ENCODE measurements at places on chromosomes 11 and 22.

GRCh38 chr22:44409974-44410316, 88.1 kb downstream of the RTL6 start:
- no peak for DNase-seq

DNA sequence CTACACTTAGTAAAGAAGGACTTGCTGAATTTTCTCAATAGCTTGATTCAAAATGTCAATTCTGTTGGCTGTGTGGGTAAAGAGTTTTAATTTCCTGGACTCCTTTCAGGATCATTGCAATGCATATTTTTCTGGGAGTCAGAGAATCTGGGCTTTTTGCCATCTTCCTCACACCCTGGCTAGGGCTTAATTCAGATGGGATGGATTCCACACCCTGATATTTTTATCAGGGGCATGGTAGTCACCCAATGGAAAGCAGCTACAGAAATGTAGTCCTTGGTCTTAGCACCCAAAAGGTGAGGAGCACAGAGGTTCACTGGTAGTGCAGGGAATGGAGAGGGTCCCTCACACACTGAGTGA, 79.3 kb downstream of the SGSM3 start:
- no peak for DNase-seq

DNA sequence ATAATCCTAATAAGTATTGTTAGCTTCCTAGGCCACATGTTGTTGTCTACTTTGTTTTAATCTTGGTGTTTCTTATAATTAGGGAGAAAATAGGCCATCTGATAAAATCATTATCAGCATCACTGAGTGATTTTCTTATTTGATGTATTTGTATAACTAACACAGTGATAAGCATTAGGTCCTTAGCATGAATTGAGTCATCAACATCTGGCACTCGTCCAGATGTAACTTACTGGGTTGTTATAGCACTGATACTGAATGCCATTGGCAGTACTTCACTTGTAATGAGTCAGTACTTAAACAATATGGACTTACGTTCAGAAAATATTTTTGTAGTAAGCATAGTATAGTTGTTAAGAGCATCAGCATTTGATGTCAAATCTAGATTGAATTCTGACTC, 16.2 kb downstream of the API5 start:
- no peak for DNase-seq

DNA sequence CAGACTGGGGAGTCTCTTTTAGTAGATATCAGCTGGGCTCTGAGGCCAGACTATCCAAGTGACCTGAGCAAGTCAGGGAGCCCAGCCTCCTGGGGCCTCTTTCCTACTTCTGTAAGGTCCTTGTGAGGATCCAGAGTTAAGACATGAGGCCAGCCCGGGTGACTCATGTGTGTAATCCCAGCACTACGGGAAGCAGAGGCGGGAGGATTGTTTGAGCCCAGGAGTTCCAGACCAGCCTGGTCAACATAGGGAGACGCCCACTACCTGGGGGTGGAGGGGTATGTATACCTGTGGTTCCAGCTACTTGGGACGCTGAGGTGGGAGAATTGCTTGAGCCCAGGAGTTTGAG, 36.9 kb upstream of the POLA2 start:
- DNase-seq, result peak; percentile 84

DNA sequence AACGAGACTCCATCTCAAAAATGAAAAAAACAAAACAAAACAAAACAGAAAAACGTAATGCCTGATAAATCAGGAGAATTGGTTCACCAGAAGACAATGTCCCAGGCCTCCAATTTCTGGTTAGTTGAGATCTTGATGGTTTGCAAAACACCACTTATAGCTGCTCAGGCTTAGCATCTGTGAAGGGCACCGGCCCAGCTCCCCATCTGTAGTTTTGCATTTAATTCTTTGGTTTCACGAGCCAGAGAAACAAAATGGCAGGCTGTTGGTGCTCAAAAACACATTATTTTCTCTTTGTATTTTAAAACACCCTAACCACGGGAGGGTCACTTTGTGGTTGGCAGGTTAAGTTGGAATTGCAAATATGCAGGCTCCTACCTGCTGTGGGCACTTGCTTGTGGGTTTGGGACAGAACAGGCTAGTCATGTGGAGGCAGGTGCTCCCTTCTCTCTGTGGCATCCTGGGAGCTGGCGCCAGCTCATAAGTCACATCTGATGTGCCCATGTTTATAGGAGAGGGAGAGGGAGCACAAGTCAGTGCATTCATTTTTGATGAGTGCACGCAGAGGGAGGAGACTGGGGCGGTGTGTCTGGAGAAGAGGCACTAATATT, 145.9 kb downstream of the CEP164 start:
- DNase-seq, result no peak

DNA sequence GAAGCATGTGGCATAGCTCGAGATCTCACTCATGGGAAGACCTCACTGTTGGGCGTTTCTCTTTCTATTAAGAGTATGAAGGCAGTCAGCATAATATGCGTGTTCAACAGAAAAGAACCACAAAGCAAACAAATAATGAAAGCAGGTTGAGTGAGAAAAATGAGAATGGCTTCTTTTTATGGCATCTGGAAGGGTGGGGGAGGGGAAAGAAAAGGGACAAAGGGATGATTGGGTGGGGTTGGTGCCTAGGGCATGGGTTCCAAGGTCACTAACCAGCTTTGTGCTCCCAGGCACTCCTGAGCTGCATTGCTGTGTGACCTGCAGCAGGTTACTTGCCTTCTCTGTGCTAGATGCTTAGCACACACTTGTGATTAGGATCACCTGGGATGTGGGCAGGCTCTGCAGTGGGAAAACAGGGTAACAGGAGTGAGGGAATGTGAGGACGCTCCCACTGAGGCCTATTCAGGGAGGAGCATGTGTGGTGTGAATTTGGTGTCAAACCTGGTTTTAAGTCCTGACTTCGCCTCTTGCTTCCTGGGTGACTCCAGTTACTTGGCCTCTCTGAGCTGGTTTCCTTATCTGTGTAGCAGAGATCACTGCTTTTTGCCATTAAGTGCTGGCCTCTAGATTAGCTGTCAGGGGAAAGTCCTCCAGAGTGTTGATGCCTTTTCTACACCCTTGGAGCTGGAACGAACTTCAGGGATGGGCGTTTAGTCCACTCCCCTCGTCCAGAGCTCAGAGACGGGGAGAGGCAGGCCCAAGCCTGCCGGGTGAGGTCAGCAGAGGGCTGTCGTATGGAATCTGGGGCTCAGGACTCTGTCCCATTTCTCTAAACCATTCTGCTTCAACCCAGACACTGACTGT, 74.8 kb downstream of the KIAA1671 start:
- DNase-seq, result no peak

- DNase-seq, result no peak
These were observed 34.2 kb downstream of the CCDC81 start for GRCh38 chr11:86408845-86409244.

DNA sequence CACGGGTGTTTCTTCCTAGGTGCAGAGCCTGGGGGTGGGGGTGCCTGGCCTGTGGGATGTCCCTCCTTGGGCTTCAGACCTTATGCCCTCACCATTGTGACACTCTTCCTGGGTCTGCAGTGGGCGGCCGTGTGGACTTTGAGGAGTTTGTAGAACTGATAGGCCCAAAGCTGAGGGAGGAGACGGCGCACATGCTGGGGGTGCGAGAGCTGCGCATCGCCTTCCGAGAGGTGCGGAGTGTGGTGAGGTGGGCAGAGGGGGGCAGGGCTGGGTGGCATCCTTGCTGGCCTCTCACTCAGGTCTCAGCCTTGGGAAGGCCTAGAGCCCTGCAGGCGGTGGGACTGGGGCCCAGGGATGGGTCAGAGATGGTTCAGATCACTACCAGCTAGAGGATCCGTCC, 2.3 kb downstream of the CABP4 start:
- DNase-seq, result no peak

- DNase-seq, result no peak
These were observed 273.3 kb upstream of the C11orf87 start for GRCh38 chr11:109148669-109149068.

DNA sequence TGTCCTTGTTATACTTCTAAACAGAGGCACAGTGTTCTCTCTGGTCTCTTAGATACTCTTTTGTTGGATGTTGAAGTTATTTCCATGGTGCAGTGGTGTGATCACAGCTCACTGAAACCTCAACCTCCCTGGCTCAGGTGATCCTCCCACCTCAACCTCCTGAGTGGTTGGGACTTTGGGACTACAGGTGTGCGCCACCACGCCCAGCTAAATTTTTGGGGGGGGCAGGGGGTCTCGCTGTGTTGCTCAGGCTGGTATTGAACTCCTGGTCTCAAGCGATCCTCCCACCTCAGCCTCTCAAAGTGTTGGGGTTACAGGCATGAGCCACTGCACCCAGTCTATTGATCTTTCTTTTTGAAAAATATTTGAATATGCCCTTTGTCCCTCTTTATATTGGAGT, 14.9 kb downstream of the ZNF74 start:
- no peak for DNase-seq

GRCh38 chr11:28735511-28735910, 627.3 kb downstream of the METTL15 start:
- DNase-seq, result no peak

DNA sequence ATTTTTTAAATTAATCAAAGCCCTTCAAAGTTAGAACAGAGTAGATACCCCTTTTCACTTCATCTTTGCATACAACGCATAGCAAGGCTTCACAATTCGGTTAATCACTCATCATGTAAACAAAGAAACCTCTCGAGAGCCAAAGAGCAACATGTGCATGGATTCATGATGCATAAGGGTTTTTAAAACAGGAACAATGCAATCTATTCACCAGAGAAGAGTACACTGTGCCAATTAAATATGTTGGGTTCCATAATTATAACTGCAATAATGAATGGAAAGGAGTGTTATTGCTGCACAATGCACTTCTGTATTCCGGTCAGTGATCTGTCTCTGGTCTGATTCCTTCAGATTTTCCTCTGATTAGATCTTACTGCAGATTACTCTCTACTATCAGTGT, 45.3 kb downstream of the CADM1 start:
- no peak for DNase-seq

DNA sequence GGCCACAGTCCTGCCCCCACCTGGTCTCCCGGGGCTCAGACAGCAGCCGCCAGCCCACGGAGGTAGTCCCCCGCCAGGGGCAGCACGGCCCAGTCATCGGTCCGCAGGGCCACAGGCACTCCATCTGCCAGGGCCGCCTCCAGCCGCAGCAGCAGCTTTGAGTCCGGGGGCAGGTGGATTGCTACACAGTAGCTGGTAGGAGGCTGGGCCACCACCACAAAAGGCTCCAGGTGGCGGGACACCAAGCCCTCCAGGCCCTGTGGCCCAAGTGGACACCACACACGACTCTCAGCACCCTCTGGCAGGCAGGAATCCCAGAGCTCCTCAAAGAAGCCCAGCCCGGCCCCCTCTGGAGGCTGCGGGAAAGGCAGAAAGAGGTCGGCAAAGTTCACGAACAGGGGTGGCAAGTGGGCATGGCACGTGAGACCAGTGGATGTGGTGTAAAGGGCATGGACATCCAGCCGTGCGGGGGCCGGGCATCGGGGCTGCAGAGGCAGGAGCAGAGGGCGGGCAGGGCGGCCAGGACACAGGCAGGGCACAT, 2.9 kb downstream of the AP5B1 start:
- no peak for DNase-seq

DNA sequence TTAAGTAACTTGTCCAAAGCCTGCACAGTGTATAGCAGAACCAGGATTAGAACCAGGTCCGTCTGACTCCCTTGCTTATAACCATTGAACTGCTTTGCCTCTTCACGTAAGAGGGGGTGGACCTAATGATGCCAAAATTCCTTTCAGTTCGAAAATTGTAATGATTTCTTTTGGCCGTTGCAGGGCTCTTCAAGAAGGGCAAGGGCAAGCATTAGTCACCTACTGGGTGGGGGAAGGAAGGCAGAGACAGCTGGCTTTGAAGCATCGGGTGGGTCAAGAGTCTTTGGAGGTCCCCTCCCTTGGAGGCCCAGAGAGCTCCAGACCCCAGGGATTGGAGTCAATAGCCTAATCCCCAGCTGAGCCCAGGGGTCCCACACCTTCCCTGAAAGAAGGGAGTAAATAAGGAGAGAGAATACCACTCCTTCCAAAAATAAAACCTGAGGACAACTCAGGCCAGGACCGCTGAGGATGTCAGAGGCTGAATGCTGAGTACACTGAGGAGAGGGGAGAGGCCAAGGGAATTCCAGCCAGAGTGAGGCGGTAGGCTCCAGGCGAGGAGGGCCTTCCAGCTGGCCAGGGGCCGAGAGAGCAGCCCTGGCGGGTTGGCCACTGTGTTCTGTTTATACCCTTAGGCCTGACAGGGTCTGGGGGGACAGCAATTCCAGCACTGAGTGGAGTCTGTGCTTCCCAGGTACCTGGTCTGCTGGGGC, 14.1 kb downstream of the CREB3L1 start:
- DNase-seq, result no peak

DNA sequence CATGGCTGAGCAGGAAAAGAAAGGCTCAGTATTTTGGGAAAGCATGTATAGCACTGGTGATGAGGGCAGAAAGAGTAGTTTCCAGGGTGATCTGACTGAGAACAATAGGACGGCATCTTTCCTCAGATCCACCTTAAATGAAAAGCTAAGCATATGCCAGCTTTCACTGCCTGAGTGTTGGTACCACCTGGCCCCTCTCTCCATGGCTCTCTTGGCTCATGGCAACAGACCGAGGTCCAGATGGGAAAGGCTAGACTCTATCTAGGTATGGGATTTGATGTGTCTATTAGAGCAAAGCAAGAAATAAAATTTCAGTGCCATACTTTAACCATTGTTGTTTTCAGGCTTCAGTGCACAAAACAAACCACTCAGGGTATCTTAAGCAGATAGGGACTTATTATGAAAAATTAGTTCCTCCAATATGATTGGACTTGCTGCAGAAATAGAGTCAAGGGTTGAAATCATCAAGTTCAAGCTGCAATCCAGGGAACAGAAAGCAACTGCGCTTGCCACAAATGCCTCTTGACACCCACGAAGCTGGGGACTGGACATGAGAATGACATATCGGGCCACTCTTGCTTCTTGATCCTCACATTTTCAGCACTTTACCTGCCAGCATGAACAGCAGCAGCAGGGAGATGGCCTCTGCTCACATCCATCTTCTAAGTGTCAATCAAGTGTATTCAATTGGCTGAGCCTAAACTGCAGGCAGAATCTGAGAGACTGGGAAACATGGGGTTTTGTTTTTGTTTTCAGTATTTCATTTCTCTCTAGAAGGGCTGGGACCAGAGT, 64.0 kb upstream of the SNX19 start:
- DNase-seq, result no peak

DNA sequence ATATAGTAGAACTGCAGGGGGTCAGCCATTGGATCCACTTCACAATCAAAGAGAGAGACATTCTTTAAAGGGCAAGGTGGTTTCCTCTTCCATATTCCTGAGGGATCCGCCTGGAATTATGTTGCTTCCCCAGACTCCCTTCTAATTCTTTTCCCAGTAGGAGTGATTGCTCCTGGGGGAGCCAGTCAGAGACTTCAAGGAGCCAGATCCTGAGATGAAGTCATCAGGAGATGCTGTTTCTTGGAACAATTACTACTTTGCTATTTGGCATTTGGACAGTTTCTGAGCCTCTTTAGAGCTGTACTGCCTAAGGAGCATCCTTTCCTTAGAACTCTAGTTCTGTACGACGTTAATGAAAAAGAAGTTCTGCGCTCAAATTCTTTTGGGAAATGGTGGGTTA, 1.9 kb upstream of the OR9Q2 start:
- DNase-seq, result no peak

DNA sequence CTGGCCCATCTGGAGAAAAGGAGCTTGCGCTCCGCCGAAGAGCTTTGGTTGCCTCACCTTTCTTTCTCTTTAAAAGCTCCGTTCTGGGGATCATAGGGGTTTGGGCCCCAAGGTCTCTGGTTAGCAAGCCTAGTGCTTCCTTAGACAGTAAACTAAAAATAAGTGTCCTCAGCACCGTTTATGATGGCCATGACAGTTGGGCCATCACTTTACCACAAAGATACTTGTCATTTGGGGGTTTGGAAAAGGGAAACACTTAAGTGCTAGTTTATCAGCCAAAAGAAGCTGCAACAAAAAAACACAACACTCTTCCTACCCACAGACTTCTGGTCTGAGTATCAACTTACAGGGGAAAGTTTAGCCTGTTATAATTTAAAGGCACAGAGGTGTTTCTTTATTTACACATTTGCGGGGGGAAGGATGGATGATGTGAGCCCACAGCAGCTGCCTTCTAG, 88.4 kb upstream of the CD44 start:
- peak; percentile 42 for DNase-seq

Measured in inflammatory macrophage (primary cell).